ENCODE measurements at places on chromosomes 2 and 18.
A peak's percentile ranks its signal among the peaks of the same experiment; 100 is the strongest.

GRCh38 chr2:133040170-133040569 lies 370.2 kb upstream of the LYPD1 start:
- no peak for DNase-seq

- DNase-seq: no peak
Measured at GRCh38 chr18:9876867-9877654, 8.7 kb upstream of the TXNDC2 start.

DNA sequence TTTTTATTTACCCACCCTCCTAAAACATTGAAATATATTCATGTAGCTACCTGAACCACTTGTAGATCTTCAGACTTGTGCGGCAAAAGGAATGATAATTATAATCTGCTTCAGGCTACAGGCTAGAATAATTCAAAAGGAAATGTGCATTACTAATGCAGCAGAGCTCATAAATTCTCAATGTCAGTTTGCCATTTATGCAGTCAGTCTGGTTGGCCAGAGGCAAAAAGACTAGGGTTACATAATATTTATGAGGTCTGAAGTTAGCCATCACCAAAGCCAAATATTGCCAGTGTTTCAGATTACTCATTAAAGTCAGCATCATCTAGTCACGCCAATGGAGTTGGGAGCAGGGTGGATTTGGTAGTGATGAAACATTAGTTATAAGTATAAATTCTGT lies 38.9 kb downstream of the METAP1D start:
- peak; percentile 26 for DNase-seq

GRCh38 chr18:78245451-78245850 lies 734.2 kb upstream of the SALL3 start:
- DNase-seq: no peak

DNA sequence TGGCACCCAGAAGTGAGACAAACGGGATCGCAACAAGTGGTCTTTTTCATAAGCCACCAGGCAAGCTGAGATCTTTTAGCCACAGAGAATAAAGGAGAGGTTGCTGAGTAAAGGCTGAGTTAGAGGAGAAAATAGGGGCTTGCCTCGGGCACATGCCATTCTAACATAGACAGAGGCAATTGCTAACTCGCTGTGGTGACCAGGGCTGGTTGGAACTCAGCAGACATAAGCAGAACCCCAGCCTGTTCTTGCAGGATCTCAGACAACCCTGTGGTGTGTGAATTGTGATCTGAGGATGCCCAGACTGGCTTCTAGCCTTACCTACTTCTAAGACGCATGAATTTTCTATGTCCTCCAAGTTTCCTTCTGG lies 300.2 kb downstream of the CDCA7 start:
- no peak for DNase-seq

GRCh38 chr18:64276311-64277090 lies 127.6 kb upstream of the LINC00305 start:
- no peak for DNase-seq

DNA sequence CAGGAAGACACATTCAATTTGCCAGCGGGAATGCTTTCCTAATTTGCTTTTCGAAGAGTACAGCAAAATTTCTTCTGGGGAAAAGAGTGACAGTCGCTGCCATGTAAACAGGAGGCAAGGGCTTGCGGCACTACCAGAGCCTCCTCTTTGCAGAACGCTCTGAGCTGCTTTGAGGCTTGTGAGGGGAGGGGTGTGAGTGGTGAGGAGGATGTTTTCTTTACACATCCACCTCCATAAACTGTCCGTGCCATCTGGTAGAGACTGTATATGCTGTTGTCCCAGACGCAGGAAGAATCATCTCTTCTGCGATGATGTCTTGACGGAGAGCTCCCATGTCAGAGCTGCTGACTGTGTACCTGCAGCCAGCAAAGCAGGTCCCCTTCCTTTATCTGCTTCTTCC lies 138.0 kb downstream of the SOCS6 start:
- DNase-seq: no peak

GRCh38 chr18:57008001-57008686 lies 138.7 kb upstream of the BOD1L2 start:
- DNase-seq: no peak
